ENCODE measurements at places on chromosomes 16 and 17.

GRCh38 chr16:50839920-50840729 is 98.2 kb downstream of the CYLD start:
- DNase-seq, result no peak

GRCh38 chr17:48928876-48929811 is 15.5 kb downstream of the SNF8 start:
- no peak for DNase-seq

DNA sequence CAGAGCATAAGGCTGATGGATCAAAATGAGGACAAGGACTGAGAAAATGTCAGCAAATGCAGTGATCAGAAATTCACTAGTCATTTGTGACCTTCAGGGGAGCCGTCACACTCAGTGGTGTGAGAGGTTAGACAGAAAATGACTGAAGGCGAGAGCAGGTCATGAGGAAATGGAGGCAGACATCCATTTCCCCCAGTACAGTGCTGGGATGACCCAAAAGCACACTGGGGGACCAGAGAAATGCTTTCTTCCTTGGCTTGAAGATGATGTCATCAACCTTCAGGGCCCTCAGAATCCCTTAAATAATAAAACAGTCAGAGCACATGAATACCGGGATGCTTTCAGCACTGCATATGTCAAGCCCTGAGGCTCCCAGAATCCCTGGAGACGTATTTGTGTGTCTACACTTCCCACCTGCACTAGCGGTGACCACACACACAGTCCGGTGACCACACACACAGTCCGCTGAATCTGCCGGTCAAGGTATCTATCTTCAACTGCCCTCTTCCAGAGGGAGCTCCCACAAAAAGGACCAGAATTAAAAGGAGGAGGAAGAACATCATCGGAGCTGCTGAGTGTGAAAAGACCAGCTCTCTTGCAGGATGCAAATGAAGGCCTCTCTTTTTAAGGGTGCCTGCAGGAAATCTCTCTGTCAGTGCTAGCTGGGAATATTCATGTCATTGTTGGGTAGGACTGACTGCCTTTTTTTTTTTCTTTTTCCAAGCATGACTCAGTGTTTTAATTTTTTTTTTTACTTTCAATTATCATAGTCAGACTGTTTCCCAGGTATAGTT is 8.2 kb downstream of the UBE2O start:
- DNase-seq, result no peak

DNA sequence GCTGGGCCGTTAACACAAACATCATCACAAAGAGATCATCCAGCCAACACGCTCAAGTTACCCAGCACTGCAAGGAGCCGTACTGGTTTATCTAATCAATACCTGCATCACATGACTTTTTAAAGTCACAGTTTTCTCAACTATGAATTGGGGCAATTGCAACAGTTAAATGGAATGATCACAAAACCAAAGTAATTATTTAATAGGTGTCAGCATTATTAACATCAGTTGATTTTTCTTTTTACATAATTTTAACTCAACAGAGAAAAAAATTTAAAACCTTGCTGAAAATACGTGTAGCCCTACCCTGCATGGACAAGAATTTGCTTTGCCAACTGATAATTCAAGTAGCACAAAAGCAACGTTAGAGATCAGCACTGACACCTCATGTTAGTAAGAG is 95.7 kb upstream of the SOX9 start:
- no peak for DNase-seq

Measured in T-helper 9 cell (primary cell).